ENCODE measurements at places on chromosomes 1 and 21.

DNA sequence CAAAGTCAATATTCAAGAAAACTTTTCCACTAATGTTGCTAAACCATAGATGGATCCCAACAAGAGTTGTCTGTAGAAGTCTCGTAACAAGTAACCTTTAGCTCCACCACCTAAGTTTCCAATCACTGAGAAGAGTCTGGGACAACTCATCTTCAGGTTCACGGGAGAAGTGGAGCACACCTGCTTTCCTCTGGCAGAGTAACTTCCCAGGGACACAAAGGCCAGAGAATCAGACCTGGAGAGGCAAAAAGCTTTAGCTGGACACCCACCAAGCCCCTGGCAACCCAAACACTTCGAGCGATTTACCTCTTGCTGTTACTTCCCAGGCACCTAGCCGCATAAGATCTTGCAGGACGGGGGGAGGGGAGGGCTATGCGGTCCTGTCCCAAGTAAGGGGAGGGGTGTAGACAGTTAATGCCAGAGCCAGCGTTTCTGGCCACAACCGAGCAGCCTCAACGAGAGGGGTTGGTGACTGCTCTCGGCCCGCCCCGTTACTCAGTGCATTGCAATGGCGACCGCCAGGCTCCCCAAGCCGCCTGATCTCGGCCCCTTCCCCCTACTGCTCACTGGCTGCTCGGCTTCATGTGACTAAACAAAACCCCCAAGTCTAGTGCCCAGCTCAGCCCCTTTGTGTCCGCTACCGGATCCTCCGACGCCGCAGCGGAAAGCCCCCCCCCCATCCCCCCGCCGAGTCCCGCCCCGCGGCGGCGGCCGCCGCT is 709 bp downstream of the ZNF644 start:
- peak; percentile 77 for DNase-seq

DNA sequence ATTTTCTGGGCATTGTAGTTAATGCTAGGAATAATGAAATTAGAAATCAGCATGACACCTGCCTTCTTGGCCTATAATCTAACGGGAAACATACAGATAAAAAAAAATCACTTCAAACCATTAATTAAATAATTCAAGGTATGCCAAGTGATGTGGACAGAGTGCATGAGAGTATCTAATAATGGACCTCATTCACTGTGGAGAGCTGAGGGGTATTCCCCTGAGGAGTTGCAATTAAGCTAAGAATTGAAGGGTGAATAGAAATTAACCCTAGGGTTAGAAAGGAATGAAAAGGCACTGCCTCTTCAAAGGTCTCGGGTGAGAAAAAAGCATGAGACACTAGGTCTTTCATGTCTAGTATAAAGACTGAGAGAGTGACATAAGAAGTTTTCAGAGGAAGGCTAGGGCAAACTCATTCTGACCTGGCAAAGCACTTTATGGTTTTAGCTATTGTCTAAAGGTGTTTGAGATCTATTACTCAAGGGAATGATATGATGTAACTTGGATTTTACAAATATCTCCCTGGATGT is 466.1 kb downstream of the KCNT2 start:
- no peak for DNase-seq

DNA sequence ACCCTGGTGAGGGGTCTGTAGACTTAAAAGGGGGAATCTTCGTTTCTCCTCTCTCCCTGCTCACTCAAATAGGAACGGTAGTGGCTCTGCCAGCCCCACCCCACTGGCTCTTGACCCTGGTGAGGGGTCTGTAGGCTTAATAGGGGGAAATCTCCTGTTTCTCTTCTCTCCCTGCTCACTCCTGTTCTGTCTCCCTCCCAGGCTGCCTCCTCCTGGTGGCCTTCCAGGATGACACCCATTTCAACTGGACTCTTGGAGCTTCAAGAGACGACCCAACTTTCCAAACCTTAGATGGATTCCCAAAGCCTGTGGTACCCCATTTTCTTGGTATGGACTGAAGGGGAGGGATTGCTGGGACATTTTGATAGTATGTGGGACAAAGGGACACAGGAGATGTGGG is 1.4 kb upstream of the EPHB2 start:
- no peak for DNase-seq

- DNase-seq: no peak
Measured at GRCh38 chr21:21236996-21237395, 238.8 kb downstream of the NCAM2 start.

DNA sequence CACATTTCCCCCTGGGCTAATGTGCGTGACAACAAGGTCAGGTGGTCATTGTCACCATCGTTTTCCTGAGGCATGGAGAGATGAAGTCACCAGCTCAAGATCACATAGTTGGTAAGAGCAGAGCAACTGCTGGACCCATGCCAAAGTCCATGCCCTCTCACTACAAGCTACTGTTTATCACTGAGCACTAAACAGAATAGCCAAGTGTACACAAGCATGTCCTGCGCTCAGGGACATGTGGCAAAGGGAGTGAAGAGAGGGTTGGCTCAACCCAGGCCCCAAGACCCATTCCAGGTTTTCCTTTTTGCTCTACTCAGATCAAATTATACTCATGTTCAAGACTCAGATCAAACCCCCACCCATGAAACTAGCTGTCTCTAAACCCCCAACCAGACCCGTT is 20.8 kb downstream of the LRRC52 start:
- DNase-seq: no peak

DNA sequence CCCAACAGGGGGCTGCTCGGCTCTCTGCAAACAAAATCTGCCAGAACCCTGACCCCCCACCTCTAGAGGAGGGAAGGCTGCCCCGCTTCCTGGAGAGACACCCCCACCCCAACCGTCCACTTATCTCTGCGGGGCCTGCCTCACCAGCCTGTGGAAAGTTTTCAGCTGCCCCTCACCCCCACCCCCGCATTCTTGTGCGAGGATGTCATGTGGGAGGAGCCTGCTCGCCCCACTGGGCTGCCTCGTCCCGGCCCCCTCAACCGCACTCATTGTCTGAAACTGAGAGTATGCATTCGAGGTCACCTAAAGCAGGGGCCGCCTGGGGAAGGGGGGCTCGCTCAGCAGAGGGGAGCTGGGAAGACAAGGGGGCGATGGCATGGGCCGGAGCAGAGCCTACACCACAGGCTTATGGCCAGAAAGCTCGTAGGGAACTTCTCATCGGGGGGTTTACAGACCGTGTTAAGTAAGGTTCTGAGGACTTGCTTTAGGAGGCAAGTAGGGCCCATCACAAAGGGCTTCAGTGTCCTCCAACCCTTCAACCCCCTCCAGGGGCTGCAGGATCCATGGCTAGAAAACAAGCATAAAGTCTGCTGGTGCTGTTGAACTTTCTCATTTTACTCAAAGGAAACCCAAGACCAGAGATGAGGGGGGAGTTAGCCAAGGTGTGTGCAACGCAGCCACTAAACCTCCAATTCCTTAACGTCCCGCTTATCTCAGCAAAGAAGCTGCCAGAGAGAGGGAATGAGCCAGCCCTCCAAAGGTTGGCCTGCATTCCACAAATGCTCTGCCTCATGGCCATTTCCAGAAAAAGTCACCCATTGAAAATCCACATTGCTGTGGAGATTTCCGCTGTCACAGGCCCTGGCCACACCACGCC is 9.4 kb downstream of the EPHA2 start:
- DNase-seq: no peak
